Esophagus muscularis mucosa (tissue), 4 donors: ENCODE measurements at places on chromosomes 1 and 21.

DNA sequence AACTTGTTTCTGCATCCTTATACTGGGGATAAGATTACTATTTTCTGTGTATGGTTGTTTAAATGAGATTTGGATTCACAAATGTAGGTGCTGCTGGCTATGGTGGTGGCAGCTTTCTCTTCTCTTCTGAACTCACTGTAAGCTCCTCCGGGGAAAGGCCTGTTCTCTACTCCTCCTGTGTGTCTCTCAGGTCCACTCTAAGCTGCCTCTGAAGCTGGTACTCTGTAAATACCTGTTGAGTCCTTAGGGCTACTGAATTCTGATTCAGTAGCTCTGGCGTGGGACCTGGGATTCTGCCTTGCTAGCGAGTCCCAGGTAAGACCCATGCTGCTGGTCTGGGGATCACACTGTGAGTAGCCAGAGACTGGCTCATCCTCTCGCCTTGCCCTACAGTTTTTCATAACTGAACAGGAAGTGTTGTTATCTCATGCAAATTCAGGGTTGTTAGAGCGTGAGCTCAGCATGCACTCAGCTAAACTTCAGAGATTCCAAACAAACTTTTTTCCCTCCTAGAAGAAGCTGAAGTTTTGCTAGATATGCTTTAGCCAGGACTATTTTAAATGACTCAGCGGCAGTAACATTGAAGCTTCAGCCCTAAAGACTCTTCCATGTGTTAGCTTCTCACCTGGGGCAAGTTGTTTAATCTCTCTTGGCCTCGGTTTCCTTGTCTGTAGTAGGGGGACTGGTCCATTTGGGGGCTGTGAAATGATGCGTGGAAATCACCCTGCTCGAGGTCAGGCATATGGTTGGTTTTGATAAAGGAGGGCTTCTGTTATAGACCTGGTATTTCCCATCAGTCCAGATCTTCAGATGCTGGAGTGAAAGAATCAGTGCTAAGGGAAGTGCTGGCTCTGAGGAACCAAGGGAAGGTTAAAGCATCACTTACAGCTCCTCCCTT lies 271.5 kb upstream of the TMEM51 start:
- DNase-seq = no peak
- H3K4me1 ChIP-seq = peaks cover 7% of the 10 kb centered on the region
- no peaks in the 10 kb centered on the region for H3K36me3 ChIP-seq
- no peak overlapping the region for H3K4me3 ChIP-seq
- H3K27ac ChIP-seq = no peak overlapping the region
- peaks cover 5% of the 10 kb centered on the region for H3K27me3 ChIP-seq

DNA sequence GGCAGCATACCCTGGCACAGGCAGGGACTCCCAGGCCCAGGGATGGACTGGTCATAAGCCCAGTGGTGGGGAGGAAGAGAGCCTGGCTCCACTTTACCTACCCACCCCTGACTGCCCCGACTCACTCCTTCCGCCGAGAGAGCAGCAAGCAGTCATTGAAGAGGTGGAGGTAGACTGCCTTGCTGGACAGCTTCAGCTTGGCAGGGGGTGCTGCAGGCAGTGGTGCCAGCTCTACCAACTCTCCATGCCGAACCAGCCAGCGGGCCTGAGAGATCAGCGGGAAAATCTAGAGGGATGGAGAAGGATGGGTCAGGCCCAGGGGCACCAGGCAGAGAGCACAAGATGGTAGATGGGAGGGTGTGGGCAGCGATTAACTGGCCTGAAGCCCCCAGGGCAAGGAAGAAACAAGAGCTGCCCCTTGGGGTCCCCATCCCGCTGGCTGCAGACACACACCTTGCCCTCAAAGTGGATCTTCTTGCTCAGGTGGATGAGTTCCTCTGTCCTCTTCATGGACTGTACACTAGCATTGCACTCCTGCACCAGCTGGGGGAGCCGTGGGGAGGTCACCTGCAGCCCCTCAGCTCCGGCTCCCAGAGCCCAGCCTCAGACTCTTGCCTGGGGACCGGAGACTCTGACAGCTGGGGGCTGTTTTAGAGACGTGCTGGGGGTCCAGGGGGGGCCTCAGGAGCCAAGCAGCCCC lies 7.7 kb downstream of the ARHGEF19 start:
- H3K4me1 ChIP-seq = peaks cover 27% of the 10 kb centered on the region
- no peaks in the 10 kb centered on the region for H3K36me3 ChIP-seq
- H3K27me3 ChIP-seq = no peaks in the 10 kb centered on the region

DNA sequence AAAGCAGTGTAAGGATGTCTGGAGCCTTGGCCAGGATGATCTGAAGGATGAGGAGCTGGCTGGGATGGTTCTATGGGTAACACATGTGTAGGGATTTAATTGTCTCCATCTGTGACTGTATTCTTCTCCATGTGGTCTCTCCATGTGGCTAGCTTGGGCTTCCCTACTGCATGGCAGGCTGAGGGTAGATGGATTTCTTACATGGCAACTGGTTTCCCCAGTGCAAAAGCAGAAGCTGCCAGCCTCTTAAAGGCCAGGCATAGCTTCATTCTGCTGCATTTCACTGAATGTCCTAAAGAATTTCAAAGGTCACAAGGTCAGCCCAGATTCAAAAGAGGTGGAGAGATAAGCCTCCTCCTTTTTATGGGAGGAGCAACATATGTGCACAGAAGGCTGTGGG lies 61.7 kb downstream of the XCL2 start:
- DNase-seq = no peak
- H3K27ac ChIP-seq = peak overlapping the region; percentile 81
- no peaks in the 10 kb centered on the region for H3K36me3 ChIP-seq
- peaks cover 3% of the 10 kb centered on the region for H3K4me1 ChIP-seq
- no peaks in the 10 kb centered on the region for H3K27me3 ChIP-seq

DNA sequence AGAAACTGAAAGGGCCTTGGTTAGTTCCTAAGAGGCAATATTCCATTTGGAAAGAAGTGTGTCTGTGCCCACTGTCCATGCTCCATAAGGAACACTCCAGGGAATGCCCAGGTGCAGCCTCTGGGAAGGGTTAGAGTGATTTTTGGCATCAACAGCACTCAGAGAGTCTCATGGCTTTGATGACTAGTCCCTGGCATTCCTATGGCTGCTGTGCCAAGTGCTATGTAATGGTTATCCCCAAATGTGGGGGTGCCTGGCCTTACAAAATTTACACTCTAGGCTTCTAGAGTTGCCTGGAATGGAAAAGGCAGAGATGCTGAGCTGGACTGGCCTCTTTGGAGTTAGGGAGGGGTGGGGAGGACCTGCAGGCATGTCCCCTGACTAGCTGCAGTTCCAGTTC lies 75.0 kb upstream of the BCAR3 start:
- H3K4me3 ChIP-seq = no peak overlapping the region
- no peaks in the 10 kb centered on the region for H3K27me3 ChIP-seq
- DNase-seq = no peak
- peaks cover 7% of the 10 kb centered on the region for H3K4me1 ChIP-seq
- no peak overlapping the region for H3K27ac ChIP-seq

DNA sequence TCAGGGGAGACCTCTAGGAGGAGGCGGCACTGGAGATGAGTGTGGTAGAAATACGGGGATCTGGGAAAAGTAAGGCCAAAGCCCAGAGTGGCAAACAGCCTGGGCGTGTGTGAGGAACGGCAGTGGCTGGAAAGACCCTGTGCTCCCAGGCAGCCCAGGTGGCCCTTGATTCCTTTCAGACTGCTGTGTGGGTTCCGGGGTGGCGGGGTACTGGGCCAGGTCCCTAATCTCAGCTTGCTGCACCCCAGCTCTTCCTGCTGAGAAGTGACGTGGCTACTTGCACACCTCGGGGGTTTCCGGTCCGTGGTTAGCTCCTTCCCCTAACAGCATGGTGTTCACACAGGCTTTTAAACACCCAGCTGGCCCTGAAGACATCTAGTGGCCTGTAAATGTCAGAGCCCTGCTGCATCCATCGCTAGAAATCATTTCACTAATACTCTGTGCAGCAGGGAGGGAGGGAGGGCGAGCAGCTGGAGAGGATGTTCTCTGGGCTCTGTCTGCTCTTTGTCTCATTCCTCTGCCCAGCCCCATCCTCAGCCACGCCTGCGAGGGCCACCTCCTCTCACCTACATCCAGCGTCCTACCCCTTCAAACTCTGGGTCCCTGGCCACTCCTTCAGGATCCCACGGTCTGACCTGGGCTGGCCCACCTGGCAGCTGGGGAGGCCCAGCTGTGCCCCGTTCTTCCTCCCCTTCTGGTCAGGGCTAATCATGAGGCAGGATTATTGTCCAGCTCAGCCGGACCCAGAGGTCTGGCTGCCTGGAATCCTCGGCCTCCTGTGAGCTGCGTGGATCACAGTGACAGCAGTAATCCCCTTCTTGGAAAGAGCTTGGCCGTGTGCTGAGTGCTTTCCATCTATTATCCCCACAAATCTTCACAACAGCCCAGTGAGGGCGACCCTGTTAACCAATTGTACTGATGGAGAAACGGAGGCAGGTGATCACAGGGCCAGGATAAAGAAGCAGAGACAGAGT lies 7.2 kb downstream of the ZDHHC18 start:
- no peaks in the 10 kb centered on the region for H3K27me3 ChIP-seq
- no peak overlapping the region for H3K4me3 ChIP-seq
- H3K4me1 ChIP-seq = peaks cover 14% of the 10 kb centered on the region
- no peak overlapping the region for H3K27ac ChIP-seq

GRCh38 chr1:169694304-169695075 lies 16.9 kb downstream of the SELL start:
- no peaks in the 10 kb centered on the region for H3K4me1 ChIP-seq
- H3K4me3 ChIP-seq = no peak overlapping the region
- H3K36me3 ChIP-seq = no peaks in the 10 kb centered on the region
- no peak for DNase-seq
- H3K27ac ChIP-seq = no peak overlapping the region

GRCh38 chr21:45893740-45894449 lies 87.7 kb upstream of the COL6A1 start:
- no peak overlapping the region for H3K27ac ChIP-seq
- H3K36me3 ChIP-seq = no peaks in the 10 kb centered on the region
- H3K4me3 ChIP-seq = no peak overlapping the region

DNA sequence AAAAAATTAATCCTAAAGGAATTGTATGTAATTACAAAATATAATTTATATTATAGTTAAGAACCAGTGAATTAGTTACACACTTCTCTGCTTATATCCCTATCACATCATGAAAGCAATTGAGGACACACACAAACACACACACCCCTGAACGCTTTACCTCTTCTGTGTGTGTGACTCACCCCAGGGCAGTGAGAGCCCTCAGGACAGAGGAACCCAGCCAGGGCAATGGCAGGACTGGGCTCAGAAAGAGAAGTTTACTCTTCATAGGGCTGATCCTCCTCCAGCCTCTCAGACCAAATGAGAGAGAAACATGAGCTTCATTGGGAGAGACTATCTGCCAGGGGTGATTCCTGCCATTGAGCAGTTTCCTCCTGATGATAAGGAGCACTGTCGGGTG lies 38.1 kb downstream of the SLC44A3 start:
- no peak overlapping the region for H3K27ac ChIP-seq
- DNase-seq = no peak
- no peaks in the 10 kb centered on the region for H3K36me3 ChIP-seq
- H3K4me1 ChIP-seq = peaks cover 61% of the 10 kb centered on the region
- H3K4me3 ChIP-seq = no peak overlapping the region
- H3K27me3 ChIP-seq = no peaks in the 10 kb centered on the region

GRCh38 chr1:62381831-62382657 lies 54.8 kb upstream of the USP1 start:
- peak; percentile 80 for DNase-seq

DNA sequence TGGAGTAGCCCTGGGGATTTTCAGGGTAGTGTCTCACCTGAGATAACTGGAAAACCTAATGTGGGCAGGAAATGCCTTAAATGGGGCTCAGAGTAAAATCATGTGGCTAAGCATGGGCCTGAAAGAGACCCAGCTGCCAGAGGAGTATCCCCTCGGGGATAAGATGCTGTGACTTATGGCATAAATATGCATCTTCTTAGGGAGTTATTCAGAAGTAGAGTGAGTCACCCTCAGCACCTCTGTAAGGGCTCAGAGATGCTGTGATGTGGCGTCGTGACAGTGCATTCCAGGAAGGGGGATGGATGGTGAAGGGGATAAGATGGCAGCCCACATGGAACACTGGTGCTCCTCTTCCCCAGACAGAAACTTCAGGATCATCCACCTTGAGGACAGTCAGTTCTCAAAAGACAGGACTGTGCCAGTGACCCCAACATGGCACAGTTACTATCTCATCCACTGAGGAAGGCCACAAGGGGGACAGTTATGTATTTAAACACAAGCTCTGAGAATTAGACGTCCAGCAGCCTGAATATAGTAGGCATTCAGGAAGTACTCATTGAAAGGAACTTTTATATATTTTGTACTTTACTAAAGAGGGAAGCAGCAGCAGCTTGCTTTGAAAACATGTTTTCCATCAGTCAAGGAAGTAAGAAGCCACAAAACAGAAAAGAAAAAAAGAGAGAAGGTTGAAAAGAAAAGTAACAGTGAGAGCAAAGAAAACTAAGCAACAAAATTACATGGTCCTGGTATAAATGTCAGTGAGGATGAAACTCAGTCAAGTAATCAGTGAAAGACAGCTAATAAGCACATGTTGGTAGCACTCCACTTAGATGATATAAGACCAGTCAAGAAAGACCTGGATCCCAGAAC lies 8.3 kb downstream of the IL24 start:
- no peak overlapping the region for H3K4me3 ChIP-seq
- peaks cover 10% of the 10 kb centered on the region for H3K4me1 ChIP-seq
- H3K36me3 ChIP-seq = no peaks in the 10 kb centered on the region
- DNase-seq = no peak
- H3K27me3 ChIP-seq = no peaks in the 10 kb centered on the region

- no peak for DNase-seq
- no peaks in the 10 kb centered on the region for H3K27me3 ChIP-seq
- peaks cover 30% of the 10 kb centered on the region for H3K36me3 ChIP-seq
- no peak overlapping the region for H3K4me3 ChIP-seq
- peak overlapping the region; percentile 89 for H3K27ac ChIP-seq
These were observed 34.5 kb upstream of the TDRD10 start for GRCh38 chr1:154467434-154468102.

- no peak overlapping the region for H3K4me3 ChIP-seq
- no peaks in the 10 kb centered on the region for H3K4me1 ChIP-seq
- H3K27ac ChIP-seq = no peak overlapping the region
- H3K36me3 ChIP-seq = no peaks in the 10 kb centered on the region
- H3K27me3 ChIP-seq = no peaks in the 10 kb centered on the region
- DNase-seq = peak; percentile 60
These were observed 69.1 kb downstream of the KCNJ15 start for GRCh38 chr21:38325731-38326420.

GRCh38 chr1:247324204-247324787 lies 7.4 kb downstream of the ZNF496 start:
- H3K4me3 ChIP-seq = no peak overlapping the region
- DNase-seq = no peak
- H3K36me3 ChIP-seq = peaks cover 97% of the 10 kb centered on the region
- no peak overlapping the region for H3K27ac ChIP-seq
- no peaks in the 10 kb centered on the region for H3K27me3 ChIP-seq
